ENCODE measurements at places on chromosomes 12 and 14. TPM values are rescaled to one million over a fixed set of nuclear protein-coding genes. Genes with fewer than 3 reads are reported as not detected.

DNA sequence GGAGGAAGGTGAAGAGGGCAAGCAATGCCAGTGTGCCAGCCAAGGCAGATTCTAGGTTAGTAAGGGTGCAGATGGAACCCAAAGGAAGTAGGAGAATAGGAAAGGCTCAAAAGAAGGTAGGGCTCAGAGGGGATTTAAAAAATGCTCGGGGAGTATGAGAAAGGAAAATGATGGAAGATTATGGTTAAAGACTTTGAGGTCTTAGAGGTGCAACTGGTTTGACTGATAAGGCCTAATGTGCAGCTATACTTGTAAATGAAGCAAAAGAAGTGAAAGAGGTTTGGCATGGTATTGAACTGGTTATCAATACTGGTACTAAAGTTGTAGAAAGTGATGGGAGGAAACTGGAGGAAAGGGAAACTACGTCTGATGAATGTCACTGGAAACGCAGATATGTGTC, 94.7 kb downstream of the RPS6KA5 start:
- H3K36me3 ChIP-seq, result peaks cover 34% of the 10 kb centered on the region
- no peak overlapping the region for H3K4me3 ChIP-seq
- no peak overlapping the region for H3K27ac ChIP-seq
- DNase-seq, result no peak
- H3K4me1 ChIP-seq, result peaks cover 36% of the 10 kb centered on the region

DNA sequence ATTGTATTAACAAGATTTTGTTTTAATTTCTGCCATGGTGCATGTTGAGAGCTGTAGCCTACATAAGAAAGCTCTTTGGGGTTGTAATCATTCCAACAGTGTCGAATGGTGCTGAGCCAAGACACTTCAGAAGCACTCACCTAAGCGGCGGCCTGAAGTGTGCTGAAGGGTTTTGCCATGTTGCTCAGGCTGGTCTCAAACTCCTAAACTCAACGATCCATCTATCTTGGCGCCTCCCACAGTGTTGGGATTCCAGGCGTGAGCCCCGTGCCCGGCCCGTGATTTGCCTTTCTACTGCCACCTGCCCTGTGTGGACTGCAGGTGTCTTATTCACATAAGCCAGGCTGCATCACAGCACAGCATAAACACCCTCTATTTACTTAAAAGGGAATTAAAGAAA, 48.9 kb downstream of the AMN start:
- H3K27ac ChIP-seq, result no peak overlapping the region
- H3K27me3 ChIP-seq, result no peaks in the 10 kb centered on the region
- H3K4me1 ChIP-seq, result no peaks in the 10 kb centered on the region
- no peak for DNase-seq

The PAX9 gene
- not detected for total RNA-seq

DNA sequence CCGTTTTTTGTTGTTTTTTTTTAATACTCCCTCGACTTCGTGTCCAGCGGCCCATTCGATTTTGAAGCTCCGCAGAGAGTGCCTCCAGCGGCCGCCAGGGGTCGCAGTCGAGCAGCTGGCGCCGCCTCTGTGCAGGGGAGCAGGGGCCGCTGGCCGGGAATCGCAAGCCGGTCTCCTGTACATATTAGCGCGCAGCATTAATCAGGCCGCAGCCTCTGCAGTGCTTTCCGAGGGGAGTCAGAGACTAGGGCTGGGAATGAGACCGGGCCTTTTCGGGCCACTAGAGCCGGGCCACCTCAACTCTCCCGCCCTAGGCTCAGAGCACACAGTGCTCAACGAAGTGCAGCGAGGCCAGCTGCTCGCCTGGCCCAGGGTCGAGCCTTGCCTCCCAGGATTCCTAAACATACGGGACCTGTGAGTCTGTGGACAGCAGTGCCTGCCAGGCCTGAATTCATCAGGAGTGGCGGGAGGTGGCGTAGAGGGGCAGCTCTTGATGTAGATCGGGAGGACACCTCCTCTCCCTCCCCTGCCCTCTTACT, 81.8 kb downstream of the EMP1 start:
- no peak overlapping the region for H3K4me3 ChIP-seq
- H3K36me3 ChIP-seq, result no peaks in the 10 kb centered on the region
- no peak overlapping the region for H3K27ac ChIP-seq
- H3K4me1 ChIP-seq, result peaks cover 2% of the 10 kb centered on the region
- H3K27me3 ChIP-seq, result peaks cover 47% of the 10 kb centered on the region

The TAS2R9 gene
- total RNA-seq, result not detected

GRCh38 chr12:75690296-75690955, 179.0 kb upstream of the KRR1 start:
- H3K36me3 ChIP-seq, result no peaks in the 10 kb centered on the region
- H3K27ac ChIP-seq, result no peak overlapping the region
- DNase-seq, result no peak

DNA sequence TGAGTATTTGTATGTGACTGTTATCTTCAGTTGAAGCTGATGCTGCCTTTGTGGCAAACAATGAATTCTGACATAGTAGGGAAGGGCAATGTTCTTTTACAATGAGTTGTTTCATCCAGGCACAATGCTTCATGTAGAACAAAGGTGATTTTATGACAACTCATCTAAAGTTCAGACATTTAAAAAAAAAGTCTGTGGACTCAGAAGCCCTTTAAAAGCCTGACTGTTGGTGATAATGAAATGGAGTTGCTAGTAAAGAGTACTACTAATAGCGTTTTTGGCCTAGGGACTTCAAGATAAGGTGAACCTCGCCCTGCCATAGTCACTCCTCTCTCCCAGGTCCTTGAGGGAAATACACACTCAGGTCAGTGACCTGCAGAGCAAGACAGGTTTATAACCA, 105.1 kb downstream of the AKAP6 start:
- H3K27ac ChIP-seq, result no peak overlapping the region
- H3K27me3 ChIP-seq, result no peaks in the 10 kb centered on the region
- no peak overlapping the region for H3K4me3 ChIP-seq
- no peak for DNase-seq
- peaks cover 3% of the 10 kb centered on the region for H3K36me3 ChIP-seq

- no peak for DNase-seq
- no peak overlapping the region for H3K27ac ChIP-seq
- peaks cover 35% of the 10 kb centered on the region for H3K4me1 ChIP-seq
Measured at GRCh38 chr14:89470401-89470800, 53.4 kb upstream of the FOXN3 start.

- no peaks in the 10 kb centered on the region for H3K27me3 ChIP-seq
- H3K4me3 ChIP-seq, result no peak overlapping the region
- no peaks in the 10 kb centered on the region for H3K36me3 ChIP-seq
- no peaks in the 10 kb centered on the region for H3K4me1 ChIP-seq
Measured at GRCh38 chr12:81416571-81416970, 338.7 kb downstream of the ACSS3 start.

GRCh38 chr12:108531929-108532848, 17.1 kb downstream of the FICD start:
- peaks cover 28% of the 10 kb centered on the region for H3K36me3 ChIP-seq
- DNase-seq, result no peak
- H3K27me3 ChIP-seq, result no peaks in the 10 kb centered on the region
- no peak overlapping the region for H3K4me3 ChIP-seq
- H3K4me1 ChIP-seq, result peaks cover 5% of the 10 kb centered on the region

The PLA2G1B gene
- not detected for total RNA-seq

GRCh38 chr14:21933681-21934080, 260.1 kb upstream of the OR4E1 start:
- H3K27ac ChIP-seq, result no peak overlapping the region
- no peaks in the 10 kb centered on the region for H3K27me3 ChIP-seq
- H3K4me3 ChIP-seq, result no peak overlapping the region
- no peak for DNase-seq
- H3K36me3 ChIP-seq, result peaks cover 2% of the 10 kb centered on the region
- H3K4me1 ChIP-seq, result peaks cover 6% of the 10 kb centered on the region

- peaks cover 5% of the 10 kb centered on the region for H3K27me3 ChIP-seq
- no peak overlapping the region for H3K27ac ChIP-seq
- no peak for DNase-seq
- no peak overlapping the region for H3K4me3 ChIP-seq
Measured at GRCh38 chr12:90974286-90974685, 19.3 kb upstream of the CCER1 start.

- H3K27ac ChIP-seq, result no peak overlapping the region
- no peak for DNase-seq
- H3K4me3 ChIP-seq, result no peak overlapping the region
- peaks cover 25% of the 10 kb centered on the region for H3K4me1 ChIP-seq
- H3K36me3 ChIP-seq, result peaks cover 2% of the 10 kb centered on the region
- H3K27me3 ChIP-seq, result no peaks in the 10 kb centered on the region
Measured at GRCh38 chr12:1792406-1792805, 28.0 kb upstream of the LRTM2 start.

DNA sequence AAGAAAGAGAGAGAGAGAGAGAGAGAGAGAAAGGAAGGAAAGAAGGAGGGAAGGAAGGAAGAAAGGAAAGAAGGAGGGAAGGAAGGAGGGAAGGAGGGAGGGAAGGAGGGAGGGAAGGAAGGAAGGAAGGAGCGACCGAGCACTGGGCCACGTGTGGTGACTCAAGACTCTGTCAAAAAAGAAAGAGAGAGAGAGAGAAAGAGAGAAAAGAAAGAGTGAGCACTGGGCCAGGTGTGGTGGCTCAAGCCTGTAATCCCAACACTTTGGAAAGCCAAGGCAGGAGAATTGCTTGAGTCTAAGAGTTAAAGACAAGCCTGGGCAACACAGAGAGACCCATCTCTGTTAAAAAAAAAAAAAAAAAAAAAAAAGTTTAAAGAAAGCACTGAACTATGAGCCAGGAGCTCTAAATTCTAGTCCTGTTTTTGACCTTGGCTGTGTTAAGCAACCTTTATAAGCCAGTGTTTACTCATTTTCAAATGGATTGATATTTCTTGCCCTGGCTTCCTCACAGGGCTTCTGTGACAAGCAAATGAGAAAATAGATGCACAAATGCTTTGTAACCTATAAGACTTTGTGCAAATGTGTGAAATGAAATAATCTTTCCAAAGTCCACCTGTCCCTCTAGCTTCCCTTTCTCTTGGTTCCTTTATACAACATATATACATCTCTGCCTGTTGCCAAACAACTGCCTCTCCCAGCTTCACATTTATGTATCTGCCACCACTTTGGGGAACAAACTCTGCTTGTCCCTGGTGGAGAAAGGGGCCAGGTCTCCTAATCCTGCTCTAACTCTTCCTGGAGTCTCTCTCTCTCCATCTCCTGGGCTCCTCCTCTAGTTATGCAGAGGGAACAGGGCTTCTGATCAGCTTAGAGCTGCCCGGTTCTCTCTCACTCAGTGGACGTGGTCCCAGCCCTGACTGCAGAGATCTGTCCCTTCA, 16.1 kb upstream of the PLEKHG6 start:
- no peak overlapping the region for H3K4me3 ChIP-seq
- no peaks in the 10 kb centered on the region for H3K4me1 ChIP-seq
- no peak for DNase-seq
- H3K27ac ChIP-seq, result no peak overlapping the region

- no peak overlapping the region for H3K4me3 ChIP-seq
- H3K36me3 ChIP-seq, result no peaks in the 10 kb centered on the region
- DNase-seq, result no peak
- H3K27ac ChIP-seq, result no peak overlapping the region
Measured at GRCh38 chr14:82003426-82003825, 469.8 kb upstream of the SEL1L start.

- H3K27me3 ChIP-seq, result peaks cover 4% of the 10 kb centered on the region
- H3K27ac ChIP-seq, result no peak overlapping the region
Measured at GRCh38 chr12:124764451-124764850, 99.2 kb downstream of the SCARB1 start.

- H3K27ac ChIP-seq, result no peak overlapping the region
- H3K27me3 ChIP-seq, result peaks cover 8% of the 10 kb centered on the region
- no peak for DNase-seq
- no peak overlapping the region for H3K4me3 ChIP-seq
- no peaks in the 10 kb centered on the region for H3K36me3 ChIP-seq
Measured at GRCh38 chr12:62703011-62703380, 232.0 kb downstream of the PPM1H start.

GRCh38 chr12:84455598-84455997, 457.0 kb downstream of the SLC6A15 start:
- no peak overlapping the region for H3K27ac ChIP-seq
- no peaks in the 10 kb centered on the region for H3K36me3 ChIP-seq
- no peaks in the 10 kb centered on the region for H3K4me1 ChIP-seq
- H3K27me3 ChIP-seq, result no peaks in the 10 kb centered on the region
- DNase-seq, result no peak

DNA sequence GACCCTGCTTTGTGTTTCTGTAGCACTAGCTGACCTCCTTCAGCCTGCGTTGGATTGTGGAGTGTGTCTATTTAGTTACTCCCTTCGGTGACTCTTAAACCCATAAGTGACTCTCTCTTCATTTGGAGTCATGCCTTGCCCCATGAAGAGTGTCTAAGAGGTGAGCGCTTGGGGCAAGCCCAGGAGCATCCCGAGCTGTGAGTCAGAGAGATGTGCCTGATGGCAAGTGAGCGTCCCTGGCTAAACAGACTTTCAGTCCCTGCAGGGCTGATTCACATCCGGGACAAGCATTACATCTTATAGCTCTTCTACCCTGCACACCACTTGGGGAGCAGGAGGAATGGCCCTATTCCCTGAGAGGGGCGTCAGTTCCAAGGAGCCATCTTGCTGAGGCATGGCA, 24.3 kb upstream of the ATF1 start:
- H3K4me1 ChIP-seq, result no peaks in the 10 kb centered on the region
- no peak for DNase-seq
- no peak overlapping the region for H3K27ac ChIP-seq
- no peaks in the 10 kb centered on the region for H3K27me3 ChIP-seq
- H3K36me3 ChIP-seq, result peaks cover 12% of the 10 kb centered on the region

DNA sequence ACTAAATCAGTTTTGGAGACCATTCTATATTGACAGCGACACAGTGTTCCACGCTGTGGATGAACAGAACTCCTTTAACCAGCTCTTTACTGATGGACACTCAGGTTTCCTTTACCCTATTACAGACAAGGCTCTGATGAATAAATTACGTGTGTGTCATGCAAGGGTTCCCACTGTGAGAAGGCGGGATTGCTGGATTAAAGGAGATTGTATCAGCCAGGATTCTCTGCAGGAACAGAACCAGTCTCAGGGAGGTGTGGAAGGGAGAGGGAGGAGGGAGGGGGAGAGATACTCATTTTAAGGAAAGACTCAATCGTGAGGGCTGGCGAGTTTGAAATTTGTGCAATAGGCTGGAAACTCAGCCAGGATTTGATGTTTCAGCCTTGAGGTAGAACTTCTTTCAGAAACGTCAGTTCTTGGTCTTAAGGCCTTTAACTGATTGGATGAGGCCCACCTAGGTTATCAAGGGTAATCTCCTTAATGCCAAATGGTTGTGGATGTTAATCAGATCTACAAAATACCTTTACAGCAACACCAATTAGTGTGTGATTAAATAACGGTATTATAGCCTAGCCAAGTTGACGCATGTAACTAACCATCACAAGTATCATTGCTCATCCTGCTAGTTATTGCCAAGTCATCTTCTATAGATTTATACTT, 104.0 kb downstream of the GCH1 start:
- H3K36me3 ChIP-seq, result peaks cover 5% of the 10 kb centered on the region
- H3K4me3 ChIP-seq, result no peak overlapping the region
- H3K27me3 ChIP-seq, result peaks cover 16% of the 10 kb centered on the region
- no peak for DNase-seq
- no peaks in the 10 kb centered on the region for H3K4me1 ChIP-seq
- H3K27ac ChIP-seq, result no peak overlapping the region

GRCh38 chr12:89062996-89063395, 289.3 kb downstream of the DUSP6 start:
- H3K27ac ChIP-seq, result no peak overlapping the region
- H3K27me3 ChIP-seq, result peaks cover 10% of the 10 kb centered on the region
- H3K4me1 ChIP-seq, result peaks cover 14% of the 10 kb centered on the region
- no peaks in the 10 kb centered on the region for H3K36me3 ChIP-seq
- no peak for DNase-seq

- no peaks in the 10 kb centered on the region for H3K27me3 ChIP-seq
- no peak overlapping the region for H3K27ac ChIP-seq
- peaks cover 12% of the 10 kb centered on the region for H3K4me1 ChIP-seq
- peaks cover 1% of the 10 kb centered on the region for H3K36me3 ChIP-seq
- DNase-seq, result no peak
- no peak overlapping the region for H3K4me3 ChIP-seq
Measured at GRCh38 chr12:89169321-89169720, 183.0 kb downstream of the DUSP6 start.

The LAG3 gene
- total RNA-seq, result 64.8 TPM

The IRAK3 gene
- total RNA-seq, result 0.30 TPM

Data from activated naive CD8-positive, alpha-beta T cell treated with anti-CD3 and anti-CD28 coated beads for 36 hours (primary cell).